ENCODE measurements at places on chromosomes 12 and 14.

- DNase-seq = no peak
Measured at GRCh38 chr12:51460519-51460918, 35.9 kb downstream of the SLC4A8 start.

- DNase-seq = no peak
Measured at GRCh38 chr12:85784096-85784720, 52.0 kb downstream of the RASSF9 start.

DNA sequence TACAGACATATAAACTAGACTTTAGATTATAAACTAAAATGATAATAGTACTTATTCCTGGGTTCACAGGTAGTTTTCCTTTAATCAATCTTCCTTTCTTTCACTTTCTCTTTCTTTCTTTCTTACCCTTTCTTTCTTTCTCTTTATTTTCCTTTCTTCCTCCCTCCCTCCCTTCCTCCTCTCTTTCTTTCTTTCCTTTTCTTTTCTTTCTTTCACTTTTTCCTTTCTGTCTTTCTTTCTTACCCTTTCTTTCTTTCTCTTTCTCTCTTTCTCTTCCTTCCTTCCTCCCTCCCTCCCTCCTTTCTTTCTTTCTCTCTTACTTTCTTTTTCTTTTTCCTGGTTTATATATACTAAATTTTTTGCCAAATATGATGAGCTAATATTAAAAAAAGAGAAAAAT is 61.5 kb downstream of the CMKLR1 start:
- DNase-seq = no peak

GRCh38 chr12:57899010-57899662 is 42.2 kb upstream of the ATP23 start:
- no peak for DNase-seq

DNA sequence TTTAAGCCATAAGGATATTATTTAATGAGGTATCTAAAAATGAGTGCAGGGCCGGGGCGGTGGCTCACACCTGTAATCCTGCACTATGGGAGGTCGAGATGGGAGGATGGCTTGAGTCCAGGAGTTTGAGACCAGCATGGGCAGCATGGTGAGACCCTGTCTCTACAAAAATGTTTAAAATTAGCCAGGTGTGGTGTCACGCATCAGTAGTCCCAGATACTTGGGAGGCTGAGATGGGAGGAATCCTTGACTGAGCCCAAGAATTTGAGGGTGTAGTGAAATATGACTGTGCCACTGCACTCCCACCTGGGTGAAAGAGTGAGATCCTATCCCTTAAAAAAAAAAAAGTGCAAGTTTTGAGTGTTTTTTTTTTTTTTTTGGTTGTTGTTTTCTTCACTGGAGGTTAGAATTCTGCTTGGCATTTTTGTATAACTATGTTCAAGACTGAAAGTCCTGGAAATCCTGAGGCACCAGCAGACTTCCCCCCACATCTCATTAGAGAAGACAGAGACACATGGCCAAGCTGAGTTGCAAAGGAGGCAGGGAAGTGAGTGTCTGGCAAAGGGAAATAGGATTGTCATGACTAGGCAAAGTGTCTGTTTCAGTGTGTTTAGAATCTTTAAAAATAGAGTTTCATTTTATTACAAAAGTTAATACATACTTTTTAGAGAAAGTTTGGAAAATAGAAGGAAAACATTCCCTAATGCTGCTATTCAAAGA is 53.5 kb upstream of the DUSP6 start:
- DNase-seq = no peak

GRCh38 chr12:100463661-100464060 is 10.0 kb upstream of the NR1H4 start:
- DNase-seq = no peak

GRCh38 chr12:110137786-110138185 is 13.6 kb downstream of the IFT81 start:
- no peak for DNase-seq

DNA sequence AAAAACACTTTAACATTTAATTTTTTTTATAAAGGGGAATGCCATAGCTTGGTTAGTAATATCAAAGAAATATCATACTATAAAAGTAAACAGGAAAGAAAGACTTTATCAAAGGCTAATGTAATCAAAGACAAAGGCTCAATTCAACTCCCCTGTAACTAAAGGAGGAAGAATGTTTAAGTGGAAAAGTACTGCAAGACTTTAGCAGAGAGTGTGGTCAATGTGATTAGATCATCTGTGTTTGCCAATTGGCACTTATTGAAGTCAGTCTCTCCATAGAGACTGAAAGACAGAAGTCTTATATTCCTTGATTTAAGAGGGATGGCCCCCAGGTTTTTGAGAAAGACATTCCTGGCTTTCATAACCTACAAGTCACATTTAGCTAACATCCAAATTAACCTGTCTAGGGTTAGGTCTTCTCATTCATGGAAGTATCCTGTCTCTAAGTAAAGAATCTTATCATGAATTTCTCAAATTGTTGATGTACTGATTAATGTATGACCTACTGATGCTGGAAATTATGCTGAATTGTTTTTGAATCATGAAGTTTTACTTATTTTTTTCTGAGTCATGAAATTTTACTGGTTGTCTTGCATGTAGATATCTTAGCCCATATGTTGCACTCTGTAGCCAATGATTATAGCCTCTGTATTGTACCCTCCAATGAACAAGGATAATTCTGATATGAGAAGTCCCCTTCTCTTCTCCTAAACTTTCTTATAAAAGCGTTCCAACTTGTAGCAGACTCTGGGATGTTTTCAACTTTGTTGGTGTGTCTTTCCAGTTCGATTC is 65.4 kb downstream of the ATXN7L3B start:
- DNase-seq = no peak

DNA sequence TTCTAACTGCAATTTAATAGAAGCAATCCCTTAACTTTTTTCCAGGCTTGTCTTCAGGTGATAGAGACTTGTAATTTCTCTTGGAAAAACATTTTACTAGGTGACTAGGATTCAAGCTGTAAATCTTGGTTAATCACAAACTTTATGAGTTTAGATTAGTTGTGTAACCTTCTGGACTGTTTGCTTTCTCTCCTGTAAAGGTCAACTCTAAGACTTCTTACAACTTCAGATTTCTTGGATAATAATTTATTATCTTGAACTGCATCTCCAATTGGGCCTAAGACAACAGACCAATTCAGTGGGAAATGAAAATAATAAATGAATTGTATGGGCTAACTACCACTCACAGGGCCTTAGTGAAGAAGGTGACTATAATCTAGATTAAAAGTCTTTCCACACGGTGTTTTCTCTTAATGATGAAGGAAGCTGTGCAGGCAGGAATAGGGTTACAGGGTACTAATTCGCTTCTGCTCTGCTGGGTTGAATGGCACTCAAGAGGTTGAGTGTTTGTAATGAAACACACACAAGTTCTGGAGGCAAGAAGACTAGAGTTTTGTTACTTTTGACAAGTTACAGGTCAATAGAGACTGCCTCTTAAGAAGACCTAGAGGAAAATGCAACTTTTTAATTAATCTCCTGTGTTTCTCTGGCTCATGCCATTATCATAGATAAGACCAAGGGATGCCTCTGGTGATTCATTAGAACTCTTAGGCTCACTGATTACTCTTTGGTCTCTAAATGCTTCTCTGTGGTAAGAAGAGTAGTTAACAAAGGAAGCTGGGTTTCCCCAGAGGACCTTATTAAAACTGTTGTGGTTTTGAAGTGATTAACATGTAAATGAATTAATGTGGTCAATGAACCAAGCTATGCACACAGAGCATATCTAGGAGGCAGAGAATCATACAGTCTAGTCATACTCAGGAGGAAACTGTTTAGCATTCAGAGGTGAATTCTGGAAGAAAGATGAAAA is 30.0 kb upstream of the OR4E1 start:
- DNase-seq = no peak

- DNase-seq = no peak
Measured at GRCh38 chr12:50960130-50960529, 7.8 kb downstream of the HIGD1C start.

DNA sequence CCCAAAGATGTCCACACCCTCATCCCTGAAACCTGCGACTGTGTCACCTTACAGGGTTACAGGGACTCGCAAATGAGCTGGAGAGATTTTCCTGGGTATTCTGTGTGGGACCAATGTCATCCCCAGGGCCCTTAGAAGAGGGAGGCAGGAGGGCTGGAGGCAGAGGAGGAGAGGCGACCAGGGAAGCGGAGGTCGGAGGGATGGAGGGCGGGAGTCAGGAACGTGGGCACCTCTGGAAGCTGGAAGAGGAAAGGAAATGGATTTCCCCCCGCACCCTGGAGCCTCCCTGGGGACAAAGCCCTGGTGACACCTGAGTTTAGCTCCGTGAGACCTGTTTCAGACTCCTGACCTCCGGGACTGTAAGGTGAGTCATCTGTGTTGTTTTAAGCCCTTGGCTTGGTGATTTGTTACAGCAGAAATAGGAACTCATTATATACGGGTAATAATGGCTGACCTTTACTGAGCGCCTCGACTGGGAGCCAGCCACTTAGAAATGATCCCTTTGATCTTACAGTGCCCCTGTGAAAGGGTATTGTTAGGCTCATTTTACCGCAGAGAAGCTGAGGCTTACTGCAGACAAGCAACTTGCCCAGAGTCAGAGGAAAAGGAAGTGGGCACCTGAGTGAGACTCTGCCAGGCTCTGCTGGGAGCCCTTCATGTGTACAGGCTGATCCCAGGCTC is 29.3 kb upstream of the FZD10 start:
- no peak for DNase-seq

GRCh38 chr12:109109746-109110350 is 6.5 kb upstream of the ACACB start:
- no peak for DNase-seq

DNA sequence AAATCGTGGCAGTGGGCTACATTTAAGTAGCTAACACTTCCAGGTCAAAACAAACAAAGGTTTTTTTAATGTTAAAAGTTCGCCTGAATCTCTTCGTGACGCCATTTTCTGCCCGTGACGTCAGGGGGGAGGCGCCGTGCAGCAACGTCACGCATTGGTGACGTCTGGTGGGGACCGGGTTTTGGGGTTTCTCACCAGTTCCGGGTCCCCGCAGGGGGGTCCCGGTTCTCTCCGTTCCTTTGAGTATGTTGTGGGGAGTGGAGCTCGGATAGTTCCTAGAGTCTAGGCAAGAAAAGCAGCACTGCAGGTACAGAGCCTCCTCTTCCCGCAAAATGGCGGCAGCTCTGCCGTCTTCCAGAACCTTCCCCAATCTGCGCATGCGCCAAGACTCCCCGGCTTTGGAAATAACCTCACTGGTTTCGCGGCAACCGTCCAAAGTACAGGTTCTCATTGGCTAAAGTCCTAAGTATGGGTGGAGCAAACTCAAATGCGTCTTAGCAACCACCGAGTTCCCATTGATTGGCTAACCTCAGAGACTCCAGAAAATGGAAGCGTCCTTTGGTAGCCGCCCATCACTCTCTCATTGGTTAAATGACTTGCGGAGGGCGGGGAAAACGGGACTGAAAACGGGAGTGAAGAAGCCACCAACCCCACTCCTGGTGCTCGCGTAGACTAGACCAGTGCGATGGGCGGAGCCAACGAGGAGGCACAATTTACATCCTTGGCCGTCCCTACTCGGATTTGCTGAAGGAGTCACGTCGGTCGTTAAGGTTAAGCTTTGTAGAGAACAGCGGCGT is at the start of gene RBM23:
RBM23 (minus strand) TSS at position 346 of the 797 bp plus-strand sequence.
- DNase-seq = peak; percentile 99

- DNase-seq = no peak
Measured at GRCh38 chr14:99062772-99063418, 209.1 kb downstream of the BCL11B start.

DNA sequence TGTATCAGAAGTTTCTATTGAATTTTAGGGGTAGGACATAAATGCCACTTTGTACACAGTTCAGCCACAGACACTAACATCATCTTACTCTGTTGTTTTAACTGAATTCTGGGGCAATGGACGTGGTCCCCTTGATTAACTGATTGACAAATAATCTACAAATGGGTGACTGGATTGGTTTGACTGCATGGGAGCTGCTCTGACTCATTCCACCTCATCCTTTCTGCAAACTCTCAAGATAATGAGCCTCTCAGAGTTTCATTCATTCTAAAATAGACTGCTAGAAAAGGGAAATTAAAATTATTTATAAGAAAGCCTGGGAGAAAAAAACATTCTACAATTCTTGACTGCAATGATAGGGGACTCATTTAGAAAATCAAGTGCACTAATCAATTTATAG is 570.4 kb upstream of the SEL1L start:
- DNase-seq = no peak

DNA sequence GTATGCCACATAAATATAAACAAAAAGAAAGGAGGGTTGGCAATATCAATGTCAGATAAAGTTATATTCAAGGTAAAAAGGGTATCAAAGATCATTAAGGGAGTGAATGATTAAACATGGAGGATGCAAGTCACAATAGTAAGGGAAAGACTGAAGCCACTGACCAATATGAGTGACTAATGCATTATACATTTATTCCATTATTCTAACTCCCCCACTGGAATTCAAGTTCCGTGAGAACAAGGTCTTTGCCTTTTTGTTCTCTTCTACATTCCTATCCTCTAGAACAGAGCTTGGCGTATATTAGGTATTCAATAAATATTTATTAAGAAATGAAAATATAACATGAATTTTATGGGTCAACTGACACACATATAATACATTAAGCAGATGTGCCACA is 30.7 kb downstream of the MAP4K5 start:
- DNase-seq = no peak

- no peak for DNase-seq
Measured at GRCh38 chr12:43856972-43857371, 21.1 kb downstream of the TMEM117 start.

GRCh38 chr12:124369827-124370378 is 75.0 kb downstream of the RFLNA start:
- no peak for DNase-seq

- DNase-seq = no peak
Measured at GRCh38 chr12:7207866-7208625, 18.6 kb downstream of the PEX5 start.

DNA sequence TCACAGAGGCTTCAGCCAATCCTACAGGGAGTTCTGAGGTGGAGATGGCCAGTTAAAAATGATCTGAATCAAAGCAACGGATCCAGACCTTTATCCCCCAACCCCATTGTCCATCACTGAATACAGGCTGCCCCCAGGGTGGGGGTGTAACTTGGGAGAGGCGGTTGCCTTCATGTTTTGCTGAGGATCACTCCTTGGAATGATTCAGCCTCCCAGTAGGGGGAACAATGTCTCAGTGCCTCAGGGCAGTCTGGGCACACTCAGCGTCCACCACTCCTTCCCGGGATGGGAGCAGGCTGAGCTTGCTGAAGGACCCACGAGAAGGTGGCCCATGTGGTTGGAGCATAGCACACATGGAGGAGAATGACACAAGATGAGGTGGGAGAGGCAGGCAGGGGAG is 60.2 kb downstream of the RFX4 start:
- no peak for DNase-seq
